ENCODE measurements at places on chromosomes 4 and X.
A peak's percentile ranks its signal among the peaks of the same experiment; 100 is the strongest.

DNA sequence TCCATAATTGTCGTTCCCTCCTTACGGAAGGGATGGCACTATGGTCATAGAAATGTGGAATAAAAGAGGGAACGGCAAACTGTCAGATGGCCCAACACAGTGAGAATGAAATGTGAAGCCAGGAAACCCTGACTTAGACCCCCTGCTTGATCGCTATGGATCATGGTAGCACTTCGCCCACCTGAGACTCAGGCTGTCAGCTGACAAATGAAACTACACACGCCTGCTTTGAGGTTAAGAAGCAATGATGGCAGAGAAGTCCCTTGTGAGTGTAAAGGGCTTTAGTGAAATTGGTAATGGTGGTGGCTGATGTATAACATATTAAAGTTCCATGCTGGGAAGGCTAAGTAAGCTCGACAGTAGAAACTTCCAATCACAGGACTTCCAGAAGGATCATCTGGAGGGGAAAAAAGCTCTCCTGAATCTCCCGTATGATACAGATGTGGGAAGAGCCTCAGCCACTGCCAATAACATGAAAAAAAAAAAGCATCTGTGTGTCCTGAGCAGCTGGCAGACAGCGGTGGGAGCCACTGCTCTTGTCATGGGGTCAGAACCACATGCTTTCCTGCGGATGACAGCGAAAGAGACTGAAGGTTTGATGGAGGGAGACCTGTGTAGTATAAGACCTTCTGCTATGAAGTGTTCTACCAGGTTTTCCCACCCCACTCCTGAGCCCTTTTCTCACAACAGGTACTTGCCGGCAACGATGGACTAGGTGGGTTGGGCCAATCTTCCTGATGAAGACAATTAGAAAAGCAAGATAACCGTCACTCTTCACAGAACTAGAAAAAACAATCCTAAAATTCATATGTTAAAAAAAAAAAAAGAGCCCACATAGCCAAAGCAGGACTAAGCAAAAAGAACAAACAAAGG lies 107.6 kb downstream of the AFAP1 start:
- no peak for DNase-seq

- no peak for DNase-seq
These were observed 6.6 kb upstream of the DDX60L start for GRCh38 chr4:168486912-168487281.

DNA sequence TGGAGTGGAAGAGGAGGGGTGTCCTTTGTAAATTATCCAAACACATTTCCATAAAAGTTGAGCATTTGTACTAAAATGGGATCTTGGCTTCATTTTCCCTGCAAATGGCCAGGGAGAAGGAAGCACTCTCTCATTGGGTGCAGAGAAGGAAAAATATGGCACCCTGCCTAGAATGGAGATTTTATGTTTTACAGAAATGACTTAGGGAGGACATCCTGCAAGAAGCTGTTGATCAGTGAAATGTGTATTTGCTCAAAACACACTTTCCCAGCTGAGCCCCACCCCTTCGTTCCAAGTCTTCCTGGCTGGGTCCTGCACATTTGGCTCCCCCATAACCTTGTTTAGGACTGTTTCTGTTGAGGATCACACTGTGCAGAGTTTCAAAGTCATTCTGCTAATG lies 213.5 kb upstream of the TAPT1 start:
- no peak for DNase-seq

GRCh38 chr4:164866817-164867490 lies 10.0 kb upstream of the APELA start:
- no peak for DNase-seq

GRCh38 chrX:39941332-39941920 lies 156.3 kb downstream of the BCOR start:
- no peak for DNase-seq

- DNase-seq, result no peak
These were observed 139.6 kb downstream of the AMMECR1 start for GRCh38 chrX:110178179-110178865.

DNA sequence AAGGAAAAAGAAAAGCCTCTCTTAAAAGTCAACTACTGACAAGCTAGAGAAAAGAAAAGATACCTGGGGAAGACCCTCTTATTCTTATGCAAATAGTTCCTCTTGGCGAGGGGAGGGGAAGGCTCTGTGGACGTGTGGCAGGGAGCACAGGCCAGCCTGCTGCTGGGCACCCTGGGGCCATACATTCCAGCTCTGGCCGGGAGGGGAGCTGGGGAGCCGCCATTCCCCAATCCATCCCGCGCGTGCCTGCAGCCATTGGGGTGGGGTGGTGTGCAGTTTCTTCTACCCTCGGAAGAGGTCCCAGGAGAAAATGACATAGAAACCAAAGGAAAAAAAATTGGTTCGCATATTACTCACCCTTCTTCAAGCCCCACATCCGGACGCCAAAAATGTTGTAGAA lies 1496.4 kb downstream of the RPA4 start:
- no peak for DNase-seq

DNA sequence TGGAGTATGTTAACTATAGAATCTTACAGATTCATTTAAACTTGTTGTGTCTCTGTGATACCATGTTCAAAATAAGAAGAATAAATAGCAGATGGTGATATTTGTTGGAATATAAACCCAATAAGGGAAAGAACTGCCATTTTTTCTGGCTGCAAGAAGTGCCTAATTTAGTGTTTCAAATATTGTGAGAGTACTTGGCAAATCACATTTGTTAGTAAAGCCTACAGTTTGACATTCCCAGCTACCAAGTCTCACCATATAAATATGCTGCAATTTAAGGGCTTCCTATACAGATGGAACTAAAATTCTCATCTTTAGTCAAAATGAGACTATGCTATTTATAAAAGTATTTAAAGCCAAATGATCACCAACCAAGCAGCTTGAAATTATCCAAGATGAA lies 96.0 kb upstream of the WDFY3 start:
- no peak for DNase-seq

DNA sequence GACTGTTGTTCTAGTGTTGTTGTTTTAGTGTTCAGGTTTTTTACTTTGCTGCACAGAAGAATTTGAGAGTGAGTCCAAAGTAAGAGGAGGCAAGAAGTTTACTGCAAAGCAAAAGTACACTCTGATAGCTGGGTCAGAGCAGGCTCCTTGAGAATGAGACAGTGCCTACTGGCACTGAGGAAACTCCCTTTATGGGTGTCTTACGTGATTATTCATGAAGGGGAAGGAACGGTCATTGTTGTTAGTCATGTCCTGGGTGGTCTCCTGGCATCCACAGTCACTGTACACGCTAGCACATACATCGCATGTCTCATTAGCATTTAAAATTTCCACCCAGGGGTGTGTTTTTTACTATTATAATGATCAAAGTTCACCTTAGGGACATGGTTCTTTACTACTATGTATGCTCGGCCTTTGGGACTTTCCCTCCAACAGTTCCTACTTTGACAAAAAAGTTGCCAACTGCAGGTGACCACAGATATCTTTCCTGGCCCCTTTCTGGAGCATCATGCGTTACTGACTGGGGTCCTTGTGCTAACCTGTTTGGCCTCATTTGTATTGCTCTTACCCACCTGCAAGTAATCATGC lies 688.9 kb upstream of the AMOT start:
- DNase-seq, result no peak

- DNase-seq, result no peak
These were observed 1.6 kb downstream of the FAT4 start for GRCh38 chr4:125316401-125316790.

DNA sequence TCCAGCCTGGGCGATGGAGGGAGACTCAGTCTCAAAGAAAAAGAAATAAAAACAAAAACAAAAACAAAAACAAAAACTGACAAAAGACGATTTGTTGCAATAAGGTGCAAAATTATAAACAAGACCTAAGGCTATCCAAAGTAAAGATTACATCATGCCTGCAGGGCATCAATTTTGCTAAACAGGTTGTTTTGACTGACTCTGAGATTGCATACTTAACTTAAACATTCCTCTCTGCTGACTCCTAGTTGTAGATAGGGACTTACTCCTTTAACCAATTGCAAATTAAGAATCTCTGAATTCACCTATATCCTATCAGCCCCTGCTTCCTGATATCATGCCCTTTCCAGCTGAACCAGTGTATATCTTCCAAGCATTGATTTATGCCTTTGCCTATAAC lies 2687.3 kb downstream of the PCDH7 start:
- no peak for DNase-seq

DNA sequence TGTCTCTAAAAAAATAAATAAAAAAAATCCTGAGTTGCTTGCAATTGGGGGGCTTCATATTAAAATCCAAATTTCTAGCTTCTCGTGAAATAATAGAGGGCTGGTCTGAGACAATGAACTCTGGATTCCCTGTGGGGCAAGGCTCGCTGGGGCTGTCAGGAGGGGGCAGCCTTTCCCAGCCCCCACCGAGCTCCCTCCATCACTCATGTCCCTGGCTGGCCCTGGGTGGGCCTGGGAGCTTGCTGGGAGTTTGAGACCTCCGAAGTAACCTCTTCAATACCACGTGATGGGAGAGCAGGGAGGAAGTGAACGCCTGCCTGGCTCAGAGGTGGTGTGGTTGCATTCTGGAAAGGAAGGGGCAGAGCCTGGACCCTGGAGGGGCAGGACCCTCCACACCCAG lies 54.0 kb upstream of the AFAP1 start:
- no peak for DNase-seq

- no peak for DNase-seq
These were observed 792 bp downstream of the PPP1R3F start for GRCh38 chrX:49270249-49270921.

GRCh38 chr4:128639541-128640270 lies 169.8 kb upstream of the JADE1 start:
- no peak for DNase-seq

- DNase-seq, result no peak
These were observed 31.8 kb upstream of the ARSD start for GRCh38 chrX:2960861-2961515.

DNA sequence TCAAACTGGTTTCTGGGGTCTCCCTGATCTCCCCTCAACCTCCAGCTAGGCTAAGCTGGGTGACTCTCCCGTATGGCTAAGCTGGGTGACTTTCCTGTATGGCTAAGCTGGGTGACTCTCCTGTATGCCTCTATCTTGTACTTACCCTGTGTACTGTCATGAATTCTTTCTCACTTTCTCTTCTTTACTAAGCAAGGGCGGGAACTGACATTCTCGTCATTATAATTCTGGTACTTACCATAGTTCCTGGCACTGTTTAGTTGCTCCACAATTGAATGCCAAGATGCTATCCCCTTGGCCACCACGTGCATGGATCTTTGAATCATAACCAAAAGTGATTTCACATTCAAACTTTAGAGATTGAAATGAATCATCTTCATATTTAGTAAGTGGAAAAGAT lies 8.8 kb downstream of the INTU start:
- no peak for DNase-seq

DNA sequence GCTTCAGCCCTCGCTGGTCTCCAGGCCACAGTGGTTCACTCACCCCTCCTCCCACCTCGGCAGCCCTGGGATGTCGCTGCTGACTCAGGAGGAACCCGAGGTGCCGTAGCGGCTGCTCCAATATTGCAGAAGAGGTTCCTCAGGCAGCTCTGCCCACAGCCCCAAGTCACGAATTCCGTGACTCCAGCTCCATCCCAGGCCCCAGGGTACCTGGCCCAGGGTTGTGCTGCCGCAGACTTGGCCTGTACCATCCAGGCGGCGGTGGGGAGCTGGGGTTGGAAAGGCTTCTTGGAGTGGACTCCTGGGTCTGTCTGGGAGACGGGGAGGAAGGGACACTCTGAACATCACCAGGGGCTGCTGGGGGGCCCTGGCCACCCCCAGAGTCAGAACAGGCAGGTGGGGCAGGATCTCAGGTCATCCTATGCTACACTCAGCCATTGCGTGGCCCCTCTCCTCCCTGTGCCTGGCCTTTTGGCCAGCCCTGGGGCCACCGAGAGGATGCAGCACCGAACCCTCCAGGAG lies 728 bp upstream of the HGFAC start:
- DNase-seq, result no peak

DNA sequence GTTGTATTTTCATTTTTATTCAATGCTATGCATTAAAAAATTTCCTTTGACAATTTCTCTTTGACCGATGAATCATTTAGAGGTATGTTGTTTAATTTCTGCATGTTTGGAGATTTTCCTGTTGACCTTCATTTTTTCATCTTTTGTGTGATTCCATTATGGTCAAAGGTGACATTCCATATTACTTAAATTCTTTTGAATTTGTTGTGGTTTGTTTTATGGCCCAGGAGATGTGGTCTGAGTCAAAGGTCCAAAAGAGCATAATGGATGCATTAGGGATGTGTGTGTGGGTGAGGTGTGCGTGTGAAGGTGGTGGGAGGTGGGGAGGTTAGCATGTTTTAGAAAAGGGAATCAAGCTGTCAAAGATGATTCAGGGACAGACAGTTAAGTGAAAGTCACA lies 76.0 kb upstream of the GIMD1 start:
- DNase-seq, result no peak

- DNase-seq, result no peak
These were observed 1.3 kb downstream of the YTHDC1 start for GRCh38 chr4:68348577-68348976.

DNA sequence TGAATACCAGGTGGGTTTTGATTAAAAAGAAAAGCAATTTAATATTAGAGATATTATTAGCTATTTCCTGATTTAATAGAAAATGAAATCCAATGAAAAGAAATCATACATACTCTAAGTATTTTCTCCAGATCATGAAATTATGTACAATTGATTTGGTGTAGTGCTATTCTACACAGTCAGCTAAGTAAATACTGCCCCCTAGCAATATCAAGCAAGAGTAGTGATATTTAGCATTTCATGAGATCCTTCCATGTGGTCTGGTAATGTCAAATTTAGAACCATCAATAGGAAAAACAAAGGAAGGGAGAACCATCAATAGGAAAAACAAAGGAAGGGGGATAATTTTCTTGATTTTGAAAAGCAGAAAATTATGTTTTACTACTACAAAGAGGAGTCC lies 114.6 kb downstream of the TBCK start:
- DNase-seq, result peak; percentile 23

GRCh38 chrX:17473021-17473420 lies 98.0 kb downstream of the NHS start:
- DNase-seq, result no peak

DNA sequence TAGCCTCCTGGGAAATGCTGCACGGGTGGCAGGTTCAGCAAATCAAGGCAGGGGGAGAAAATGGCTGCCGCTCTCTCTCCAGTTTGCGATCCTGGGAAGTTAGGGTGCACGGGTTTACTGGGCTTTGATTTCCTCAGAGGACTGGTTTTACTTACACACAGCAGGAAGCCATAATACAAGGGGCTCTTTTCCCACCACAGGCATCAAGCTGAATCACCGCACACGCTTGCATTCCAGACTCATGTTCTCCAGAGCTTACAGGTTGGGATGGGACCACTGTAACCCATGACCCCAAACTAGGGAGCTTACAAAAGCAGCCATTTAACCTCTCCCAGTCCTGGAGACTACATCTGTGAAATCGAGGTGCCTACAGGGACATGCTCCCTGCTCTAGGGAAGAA lies 159.8 kb downstream of the DHRSX start:
- DNase-seq, result no peak

GRCh38 chrX:115297189-115297588 lies 7.7 kb downstream of the LUZP4 start:
- DNase-seq, result no peak

DNA sequence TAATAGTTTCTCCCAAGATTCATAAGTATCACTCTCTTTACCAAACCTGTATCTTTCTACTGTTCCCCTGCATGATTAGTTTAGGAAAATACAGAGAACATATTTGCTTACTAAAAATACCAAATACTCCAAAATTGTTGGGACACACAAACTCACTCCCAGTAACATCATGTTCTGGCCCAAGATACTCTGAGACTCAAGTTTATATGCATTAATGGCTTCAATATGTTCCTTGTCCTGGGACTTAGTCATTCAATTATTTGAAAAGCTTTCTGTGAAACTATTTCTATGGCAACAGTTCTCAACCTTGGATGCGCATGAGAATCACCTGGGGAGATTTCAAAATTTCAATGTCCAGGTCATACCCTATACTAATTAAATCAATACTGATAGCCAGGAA lies 138.9 kb upstream of the PTCHD1 start:
- DNase-seq, result no peak
